ENCODE measurements at places on chromosomes 1 and 21.

GRCh38 chr1:44650159-44650831, 24.0 kb downstream of the TMEM53 start:
- no peak overlapping the region for H3K4me3 ChIP-seq
- DNase-seq, result no peak
- no peaks in the 10 kb centered on the region for H3K27me3 ChIP-seq
- no peak overlapping the region for H3K27ac ChIP-seq
- peaks cover 22% of the 10 kb centered on the region for H3K36me3 ChIP-seq
- no peaks in the 10 kb centered on the region for H3K4me1 ChIP-seq

DNA sequence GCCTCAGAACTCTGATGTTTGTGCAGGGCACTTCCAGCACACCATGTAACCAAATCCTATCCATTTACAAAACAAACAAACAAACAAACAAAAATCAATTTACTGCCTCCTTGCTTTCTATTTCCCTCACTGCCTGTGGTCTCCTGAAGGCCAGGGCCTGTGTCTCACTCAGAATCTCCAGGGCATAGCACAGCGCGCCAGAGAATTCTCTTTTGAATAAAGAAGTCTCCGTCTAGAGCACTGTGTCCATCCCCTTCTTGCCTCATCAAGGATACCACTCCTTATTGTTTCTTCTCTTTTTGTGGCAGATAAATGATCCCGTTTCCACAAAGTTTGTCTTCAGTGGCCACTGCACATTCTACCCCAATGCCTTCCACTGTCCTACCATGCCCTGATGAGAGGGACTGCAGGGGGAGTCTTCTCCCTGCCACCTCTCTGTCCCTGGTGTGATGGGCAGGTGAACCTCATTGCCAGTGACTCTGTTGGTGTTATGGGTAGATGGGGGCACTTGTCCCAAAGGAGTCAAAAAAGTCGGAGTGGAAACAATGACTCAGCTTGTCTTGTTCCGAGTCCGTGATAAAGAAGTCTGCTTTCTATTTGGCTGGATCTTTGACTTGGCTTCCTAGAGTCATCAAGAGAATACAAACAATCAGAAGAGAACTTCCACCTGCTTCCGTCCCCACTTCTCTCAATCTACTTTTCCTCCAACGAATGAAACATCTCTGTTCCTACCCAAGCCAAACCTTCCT, 30.0 kb downstream of the XCL2 start:
- H3K27ac ChIP-seq, result peak overlapping the region; percentile 86
- peaks cover 2% of the 10 kb centered on the region for H3K27me3 ChIP-seq
- H3K36me3 ChIP-seq, result peaks cover 14% of the 10 kb centered on the region
- H3K4me1 ChIP-seq, result peaks cover 69% of the 10 kb centered on the region

DNA sequence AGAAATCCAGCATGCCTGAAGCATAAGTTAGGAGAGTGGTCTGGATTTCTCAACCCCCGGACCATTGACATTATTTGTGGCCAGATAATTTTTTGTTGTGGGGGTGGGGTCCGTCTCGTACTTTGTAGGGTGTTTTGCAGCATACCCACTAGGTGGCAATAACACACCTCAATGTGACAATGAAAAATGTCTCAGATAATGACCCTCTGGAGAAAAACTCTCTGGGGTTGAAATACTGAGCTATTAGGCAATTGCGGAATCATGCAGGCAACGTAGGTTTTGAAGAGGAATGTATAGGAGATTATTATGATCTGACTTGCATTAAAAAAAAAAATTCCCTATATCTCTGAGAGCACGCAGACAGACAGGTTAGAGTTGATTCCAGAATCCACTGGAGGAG, 25.3 kb upstream of the RRP15 start:
- H3K27ac ChIP-seq, result no peak overlapping the region
- H3K4me3 ChIP-seq, result no peak overlapping the region
- no peaks in the 10 kb centered on the region for H3K36me3 ChIP-seq
- H3K27me3 ChIP-seq, result peaks cover 6% of the 10 kb centered on the region
- H3K4me1 ChIP-seq, result no peaks in the 10 kb centered on the region

DNA sequence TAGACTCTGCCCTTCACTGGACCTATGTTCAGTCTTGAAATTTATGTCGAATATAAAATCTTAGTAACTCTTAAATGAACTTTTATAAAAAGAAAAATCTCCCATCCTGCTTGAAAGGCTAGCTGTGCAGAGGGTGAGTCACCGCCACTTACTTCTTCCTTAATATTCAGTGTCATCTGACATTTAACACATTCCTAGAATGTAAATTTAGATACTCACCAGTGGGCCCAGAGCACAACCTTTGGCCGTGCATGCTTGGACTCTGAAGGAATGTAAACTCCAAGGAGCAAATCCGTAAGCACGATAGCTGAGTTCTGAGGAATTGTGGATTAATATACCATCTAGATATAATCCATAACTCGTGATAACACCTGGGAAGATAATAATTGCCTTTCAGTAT, 403.3 kb downstream of the KCTD3 start:
- no peak overlapping the region for H3K27ac ChIP-seq
- H3K4me1 ChIP-seq, result no peaks in the 10 kb centered on the region
- DNase-seq, result no peak
- H3K36me3 ChIP-seq, result no peaks in the 10 kb centered on the region
- no peaks in the 10 kb centered on the region for H3K27me3 ChIP-seq

- H3K4me3 ChIP-seq, result no peak overlapping the region
- no peak for DNase-seq
- H3K36me3 ChIP-seq, result peaks cover 11% of the 10 kb centered on the region
- H3K4me1 ChIP-seq, result peaks cover 20% of the 10 kb centered on the region
Measured at GRCh38 chr1:93076268-93076667, 2.8 kb upstream of the MTF2 start.

DNA sequence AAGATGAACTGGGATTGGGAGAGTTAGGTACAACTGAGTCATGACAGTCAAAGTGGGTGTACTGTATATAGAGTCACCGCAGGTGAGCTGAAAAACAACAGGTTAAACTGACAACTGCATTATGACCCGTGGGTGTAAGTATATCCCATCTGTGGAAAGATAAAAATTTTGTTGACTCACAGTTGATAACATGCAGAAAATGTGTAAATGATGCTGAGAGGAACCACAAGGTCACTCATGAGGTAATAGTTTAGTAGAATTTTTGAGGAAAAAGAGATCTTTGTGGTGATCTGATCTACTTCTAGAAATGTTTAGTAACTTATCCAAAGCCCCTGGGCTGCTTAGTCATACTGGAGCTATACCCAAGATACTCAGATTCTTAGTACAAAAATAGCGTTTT, 838 bp downstream of the OR2C3 start:
- no peak overlapping the region for H3K27ac ChIP-seq
- H3K27me3 ChIP-seq, result peaks cover 5% of the 10 kb centered on the region
- no peak for DNase-seq
- no peaks in the 10 kb centered on the region for H3K36me3 ChIP-seq

- DNase-seq, result no peak
- H3K27me3 ChIP-seq, result peaks cover 20% of the 10 kb centered on the region
- no peak overlapping the region for H3K27ac ChIP-seq
- H3K36me3 ChIP-seq, result no peaks in the 10 kb centered on the region
Measured at GRCh38 chr1:157200451-157200850, 62.3 kb upstream of the ETV3 start.

GRCh38 chr1:160726114-160726497, 12.9 kb upstream of the SLAMF7 start:
- no peaks in the 10 kb centered on the region for H3K27me3 ChIP-seq
- H3K27ac ChIP-seq, result no peak overlapping the region

DNA sequence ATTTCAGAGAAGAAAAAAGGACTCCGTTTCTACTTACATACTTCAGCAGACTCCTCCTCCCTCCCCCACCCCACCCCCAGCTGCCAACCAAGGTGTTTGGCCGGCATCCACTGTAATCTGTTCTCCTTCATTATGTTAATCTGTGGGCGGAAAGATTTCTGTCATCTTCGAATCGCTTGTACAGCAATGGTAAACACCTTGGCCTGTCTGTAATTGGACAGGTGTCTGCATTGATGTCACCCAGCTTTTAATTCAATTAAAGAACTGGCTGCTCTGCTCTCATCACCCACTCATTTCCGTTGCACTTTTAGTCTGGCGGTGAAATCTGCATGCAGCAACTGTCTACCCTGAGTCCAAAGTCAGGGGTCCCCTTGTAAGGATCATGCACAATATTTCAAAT, 368.6 kb downstream of the USH2A start:
- H3K4me3 ChIP-seq, result no peak overlapping the region
- DNase-seq, result no peak
- no peak overlapping the region for H3K27ac ChIP-seq
- no peaks in the 10 kb centered on the region for H3K4me1 ChIP-seq
- H3K27me3 ChIP-seq, result no peaks in the 10 kb centered on the region

GRCh38 chr21:28883931-28884330, 108.7 kb downstream of the LTN1 start:
- H3K4me3 ChIP-seq, result peak overlapping the region; percentile 82
- H3K27me3 ChIP-seq, result peaks cover 5% of the 10 kb centered on the region
- H3K4me1 ChIP-seq, result peaks cover 20% of the 10 kb centered on the region
- H3K36me3 ChIP-seq, result peaks cover 18% of the 10 kb centered on the region
- peak overlapping the region; percentile 99 for H3K27ac ChIP-seq

Measured in activated CD4-positive, alpha-beta memory T cell treated with anti-CD3 and anti-CD28 coated beads, Interleukin-2, amount 10 ng/mL, durations not matched to agents 7 days and 5 days (primary cell).